Activated naive CD4-positive, alpha-beta T cell treated with anti-CD3 and anti-CD28 coated beads for 36 hours (primary cell): ENCODE measurements at places on chromosomes 12 and 14. TPM values are rescaled to one million over a fixed set of nuclear protein-coding genes. Genes with fewer than 3 reads are reported as not detected.
A peak's percentile ranks its signal among the peaks of the same experiment; 100 is the strongest.

GRCh38 chr14:77133720-77134338 lies 7.8 kb downstream of the ZDHHC22 start:
- peak; percentile 85 for DNase-seq

DNA sequence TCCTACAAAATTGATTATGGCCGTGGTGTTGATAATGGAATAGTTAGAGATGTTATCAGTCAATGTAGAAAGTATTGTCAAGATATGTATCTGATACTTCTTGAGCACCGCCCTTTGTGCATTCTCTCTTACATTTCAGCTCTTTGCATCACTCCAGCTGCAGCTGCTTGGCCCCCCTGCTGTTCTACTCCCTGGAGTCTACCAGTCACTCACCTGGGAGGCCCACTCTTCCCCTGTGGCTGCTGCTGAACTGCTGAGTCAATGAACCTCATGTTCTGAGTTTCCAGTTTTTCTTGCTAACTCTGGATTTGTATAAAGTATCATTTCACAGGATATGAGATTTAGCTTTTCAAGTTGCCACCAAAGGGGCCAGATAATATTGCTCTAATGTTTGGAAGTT lies 312.8 kb upstream of the SLC16A7 start:
- DNase-seq = no peak

GRCh38 chr12:6273541-6274230 lies 36.8 kb upstream of the PLEKHG6 start:
- no peak for DNase-seq

Gene CLEC4D
- not detected for total RNA-seq

DNA sequence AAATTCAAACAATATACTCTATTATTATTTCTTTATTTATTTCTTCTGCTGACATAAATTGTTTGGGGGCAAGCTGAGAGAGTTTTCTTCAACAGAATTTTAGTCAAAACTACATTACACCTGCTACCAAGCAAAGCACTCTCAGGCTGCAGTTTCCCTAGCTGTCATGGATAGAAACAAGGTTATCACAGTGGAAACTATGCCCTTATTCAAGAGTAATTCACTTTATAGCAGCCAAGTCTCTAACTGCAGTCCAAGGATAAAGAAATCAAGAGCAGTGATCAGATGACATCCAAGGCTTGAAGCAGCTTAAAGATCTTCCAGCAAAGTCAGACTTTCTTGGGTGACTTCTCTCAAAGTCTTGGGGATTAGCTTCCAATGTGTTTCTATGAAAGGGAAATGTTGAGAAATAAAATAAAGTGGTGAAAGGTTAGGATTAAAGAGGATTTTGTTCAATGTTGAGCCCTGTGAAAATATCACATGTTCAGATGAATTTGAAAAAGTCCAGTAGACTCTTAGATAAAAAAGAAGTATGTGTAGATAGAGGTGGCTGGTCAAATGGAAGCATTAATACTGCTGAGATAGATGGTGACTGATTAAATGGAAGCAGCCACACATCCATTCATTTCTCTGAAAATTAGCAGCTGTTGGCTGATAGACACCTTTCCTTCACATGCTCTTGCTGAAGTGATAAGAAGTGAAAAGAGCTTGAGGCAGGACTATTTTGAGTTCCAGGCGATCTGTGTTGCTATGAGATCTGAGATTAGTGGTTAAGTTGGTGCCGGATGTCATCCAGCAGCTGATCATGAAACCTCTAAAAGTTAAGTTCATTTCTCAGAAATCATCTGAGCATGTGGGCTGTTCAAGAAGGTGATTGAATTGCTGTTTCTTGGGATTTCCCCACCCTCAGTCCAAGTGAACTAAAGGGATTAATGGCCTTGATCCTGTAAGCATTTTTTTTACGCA lies 257.8 kb upstream of the BTG1 start:
- peak; percentile 83 for DNase-seq

GRCh38 chr14:63174760-63175191 lies 29.5 kb upstream of the RHOJ start:
- DNase-seq = peak; percentile 11

DNA sequence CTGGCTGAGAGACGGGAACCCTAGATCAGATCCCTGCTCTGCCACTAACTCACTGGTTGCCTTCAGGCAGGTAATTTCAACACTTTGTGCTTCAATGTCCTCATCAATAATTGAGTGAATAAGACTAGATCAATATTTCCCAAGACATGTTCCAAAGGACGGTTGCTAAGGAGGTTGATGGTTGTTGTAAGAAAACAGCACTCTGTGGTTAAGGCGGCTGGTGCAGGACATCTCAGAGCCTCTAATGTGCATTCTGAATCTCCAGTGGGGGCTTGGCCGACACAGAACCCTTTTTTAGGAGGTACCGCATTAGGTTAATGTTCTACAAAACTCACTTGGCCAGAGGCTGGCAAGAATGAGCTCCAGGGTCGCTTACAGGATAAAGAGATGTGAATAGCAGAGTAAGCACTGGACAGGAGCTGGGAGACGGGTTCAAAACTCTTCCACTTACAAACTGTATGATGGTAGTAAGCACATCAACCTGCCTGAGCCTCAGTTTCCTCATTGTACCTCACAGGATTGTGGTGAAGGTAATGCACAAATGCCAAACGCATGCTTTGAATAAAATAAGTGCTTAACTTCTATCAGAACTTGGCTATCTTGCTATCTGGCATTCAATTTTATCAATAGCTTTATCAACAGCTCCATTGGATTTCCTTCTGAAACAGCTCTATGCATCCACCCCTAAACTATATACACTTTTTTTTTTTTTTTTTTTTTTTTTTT lies 136.9 kb upstream of the PARP11 start:
- DNase-seq = no peak

Gene NPAS3
- not detected for total RNA-seq

- no peak for DNase-seq
These were observed 132.3 kb downstream of the CCDC59 start for GRCh38 chr12:82225871-82226270.

DNA sequence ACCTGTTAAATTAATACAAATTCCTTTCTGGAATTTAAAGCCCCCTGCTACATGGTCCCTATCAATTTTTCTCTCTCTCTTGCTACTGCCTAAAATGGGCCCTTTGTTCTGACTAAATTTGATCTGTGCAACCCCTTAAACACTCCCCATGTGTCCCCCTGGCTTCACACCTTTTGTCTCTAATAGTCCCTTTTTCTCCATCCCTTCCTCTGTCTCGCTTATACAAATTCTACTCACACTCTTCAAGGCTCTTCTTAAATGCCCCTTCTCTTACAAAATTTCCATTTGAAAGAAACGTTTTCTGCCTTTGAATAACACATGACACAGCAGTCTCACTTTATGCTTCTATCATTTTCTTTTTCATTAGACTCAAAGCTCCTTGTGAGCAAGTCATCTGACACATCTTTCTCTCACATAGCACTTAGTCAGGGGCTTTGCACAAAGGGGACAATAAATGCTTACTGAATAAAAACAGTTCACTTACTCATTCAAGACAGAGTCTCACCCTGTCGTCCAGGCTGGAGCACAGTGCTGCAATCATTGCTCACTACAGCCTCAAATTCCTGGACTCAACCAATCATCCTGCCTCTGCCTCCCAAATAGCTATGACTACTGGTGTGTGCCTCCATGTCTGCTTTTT lies 41.5 kb upstream of the NR2C1 start:
- no peak for DNase-seq

- DNase-seq = no peak
These were observed 715.6 kb upstream of the FLRT2 start for GRCh38 chr14:84814391-84814790.

Gene FITM1
- 0.19 TPM for total RNA-seq

- no peak for DNase-seq
These were observed 29.8 kb downstream of the SCFD1 start for GRCh38 chr14:30651937-30652336.

Gene DNAI7
- 0.10 TPM for total RNA-seq

DNA sequence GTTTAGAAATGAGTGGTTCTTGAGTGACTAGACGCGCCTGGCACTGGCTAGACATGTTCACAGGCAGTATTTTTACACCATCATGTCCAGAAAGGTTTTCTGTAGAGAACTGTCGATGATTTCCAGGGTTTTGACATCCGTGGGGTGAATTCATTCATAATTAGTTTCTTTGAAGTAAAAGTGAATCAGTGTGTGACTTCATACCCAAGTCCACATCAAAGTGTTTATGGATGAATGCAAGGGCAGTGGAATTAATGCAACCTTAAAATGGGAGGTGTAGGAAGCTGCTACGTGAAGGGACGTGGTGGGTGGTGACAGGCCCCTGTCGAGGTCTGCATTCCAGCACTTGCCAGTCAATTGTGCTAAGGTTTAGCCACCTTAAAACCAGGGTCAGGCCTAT lies 38.4 kb upstream of the ELK3 start:
- no peak for DNase-seq

- DNase-seq = no peak
These were observed 55.0 kb upstream of the PCED1B start for GRCh38 chr12:47024463-47024862.

DNA sequence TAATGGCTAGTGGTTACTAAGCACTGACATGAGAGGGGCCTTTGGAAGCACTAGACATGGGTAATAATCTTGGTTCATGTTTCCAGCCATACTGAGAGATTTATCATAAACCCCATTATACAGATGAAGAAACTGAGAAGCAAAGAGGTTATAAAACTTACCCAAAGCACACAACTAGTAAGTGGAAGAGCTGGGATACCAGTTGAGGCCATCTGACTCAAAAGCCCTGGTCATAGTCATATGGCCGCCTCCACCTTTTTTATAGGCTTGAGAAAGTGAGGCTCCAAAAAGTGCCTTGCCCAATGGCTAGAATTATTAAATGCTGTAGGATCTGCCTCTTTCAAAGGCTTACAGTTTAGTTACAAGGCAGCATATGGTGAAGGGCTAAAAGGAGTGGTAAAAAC lies 944 bp downstream of the TXNRD1 start:
- DNase-seq = no peak

Gene OR10P1
- not detected for total RNA-seq

Gene KRT2
- not detected for total RNA-seq

GRCh38 chr12:6960593-6961277 lies 9.6 kb downstream of the PTPN6 start:
- DNase-seq = peak; percentile 62

Gene RNASE2
- not detected for total RNA-seq

GRCh38 chr12:52791271-52792184 lies 4.4 kb downstream of the KRT3 start:
- DNase-seq = no peak

- DNase-seq = no peak
These were observed 380.8 kb upstream of the TMEM132C start for GRCh38 chr12:127885954-127886750.

GRCh38 chr12:56366948-56367347 lies 4.3 kb upstream of the APOF start:
- no peak for DNase-seq

- DNase-seq = no peak
These were observed 57.9 kb downstream of the TXNDC16 start for GRCh38 chr14:52494444-52494843.

DNA sequence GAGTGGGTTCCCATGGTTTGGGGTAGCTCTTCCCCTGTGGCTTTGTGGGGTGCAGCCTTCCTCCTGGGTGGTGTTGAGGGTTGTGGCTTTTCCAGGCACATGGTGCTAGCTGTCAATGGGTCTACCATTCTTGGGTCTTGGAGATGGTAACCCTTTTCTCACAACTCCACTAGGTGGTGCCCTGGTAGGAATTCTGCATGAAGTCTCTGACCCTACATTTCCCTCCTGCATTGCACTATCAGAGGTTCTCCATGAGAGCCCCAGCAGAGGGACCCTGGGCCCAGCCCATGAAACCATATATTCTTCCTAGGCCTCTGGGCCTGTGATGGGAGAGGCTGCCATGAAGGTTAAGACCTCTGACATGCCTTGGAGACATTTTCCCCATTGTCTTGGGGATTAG lies 1093.3 kb downstream of the SLC16A7 start:
- DNase-seq = no peak

- DNase-seq = peak; percentile 42
These were observed 132.5 kb upstream of the RFLNA start for GRCh38 chr12:124162151-124163110.

GRCh38 chr12:89893972-89894706 lies 185.5 kb upstream of the ATP2B1 start:
- no peak for DNase-seq

Gene LMO3
- not detected for total RNA-seq

Gene SERPINA9
- total RNA-seq = not detected
